ENCODE measurements at places on chromosomes 6 and 20.

DNA sequence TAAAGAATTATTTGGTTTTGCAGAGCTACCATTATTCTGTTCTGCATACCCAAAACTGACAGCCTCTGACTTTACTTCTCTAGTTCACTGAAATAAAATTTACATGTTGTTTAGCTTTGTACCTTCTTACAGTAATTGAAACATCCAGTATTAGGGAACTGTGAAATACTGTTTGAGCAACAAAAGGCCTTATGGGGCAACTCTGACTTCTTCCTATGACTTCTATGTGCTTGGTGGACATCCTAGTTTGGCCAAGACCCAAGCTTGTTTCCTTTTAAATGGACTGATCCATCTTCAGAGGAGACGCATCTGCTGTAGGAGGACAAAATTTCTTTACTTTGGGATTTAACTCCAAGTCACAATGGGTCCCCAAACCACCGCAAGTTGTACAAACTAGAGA, 44.7 kb downstream of the NR2E1 start:
- no peak for DNase-seq

DNA sequence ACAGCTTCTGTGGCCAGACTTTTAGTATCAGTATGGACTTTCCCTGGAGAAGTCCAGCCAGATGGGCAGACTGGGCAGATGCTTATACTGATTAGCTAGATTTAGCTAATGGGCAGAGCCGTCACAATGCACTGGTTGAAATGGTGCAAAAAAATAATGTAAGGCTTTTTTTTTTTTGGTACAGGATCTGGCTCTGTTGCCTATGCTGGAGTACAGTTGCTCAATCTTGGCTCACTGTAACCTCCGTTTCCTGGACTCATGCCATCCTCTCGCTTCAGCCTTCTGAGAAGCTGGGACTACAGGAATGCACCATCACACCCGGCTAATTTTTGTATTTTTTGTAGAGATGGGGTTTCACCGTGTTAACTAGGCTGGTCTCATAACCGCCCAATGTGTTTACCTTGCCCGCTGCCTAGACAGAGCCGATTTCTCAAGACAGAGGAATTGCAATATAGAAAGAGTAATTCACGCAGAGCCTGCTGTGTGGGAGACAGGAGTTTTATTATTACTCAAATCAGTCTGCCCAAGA, 16.4 kb upstream of the KIFC1 start:
- no peak for DNase-seq

GRCh38 chr6:46491201-46491627, at the start of gene RCAN2:
TSS of gene RCAN2 (minus strand) at chr6:46491449.
- no peak for DNase-seq

DNA sequence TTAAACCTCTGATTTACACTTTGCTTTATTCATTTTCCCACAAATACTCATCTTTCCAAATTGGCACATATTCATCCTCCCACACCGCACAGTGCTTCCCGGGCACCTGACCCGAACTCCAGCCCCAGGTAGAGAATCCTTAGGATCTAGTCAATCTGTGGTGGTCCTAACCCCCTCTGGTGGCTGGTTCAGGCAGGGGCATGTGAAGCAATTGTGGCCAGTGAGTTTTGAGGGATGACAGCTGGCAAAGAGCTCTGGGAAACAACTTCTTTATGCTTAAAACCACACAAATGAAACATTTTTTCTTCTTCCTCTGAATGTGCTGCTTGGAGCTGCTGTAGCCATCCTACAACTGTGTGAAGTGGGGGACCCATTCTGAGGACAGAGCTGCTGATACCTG, 54.7 kb downstream of the ELOVL5 start:
- DNase-seq, result no peak

DNA sequence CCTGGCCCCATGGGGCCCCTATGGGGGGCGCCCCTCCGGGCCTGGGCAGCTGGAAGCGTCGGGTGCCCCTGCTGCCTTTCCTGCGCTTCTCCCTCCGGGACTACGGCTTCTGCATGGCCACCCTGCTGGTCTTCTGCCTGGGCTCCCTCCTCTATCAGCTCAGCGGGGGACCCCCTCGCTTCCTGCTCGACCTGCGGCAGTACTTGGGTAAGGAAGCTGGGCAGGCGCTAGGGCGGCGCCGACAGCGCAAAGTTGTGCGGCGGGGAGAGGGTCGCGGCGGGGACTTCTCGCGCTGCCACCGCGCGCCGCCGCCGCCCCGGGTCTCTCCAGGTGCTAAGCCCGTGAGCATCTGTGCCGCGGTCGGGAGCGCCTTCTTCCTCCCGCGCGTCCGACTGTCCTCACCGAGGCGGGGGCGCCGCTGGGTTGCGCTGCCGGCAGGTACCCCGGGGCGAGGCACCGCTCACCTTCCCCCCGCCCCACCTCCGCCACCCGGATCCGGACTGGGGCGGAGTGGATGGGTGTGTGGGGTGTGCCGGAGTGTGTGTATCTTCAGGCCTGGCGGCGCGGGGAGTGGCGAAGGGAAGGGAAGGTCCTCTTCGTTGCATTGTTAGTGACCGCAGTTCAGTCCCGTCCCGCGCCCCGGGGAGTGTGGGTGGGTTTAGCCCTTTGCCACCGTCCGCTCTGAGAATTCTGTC, 788 bp downstream of the UST start:
- DNase-seq, result peak; percentile 20

DNA sequence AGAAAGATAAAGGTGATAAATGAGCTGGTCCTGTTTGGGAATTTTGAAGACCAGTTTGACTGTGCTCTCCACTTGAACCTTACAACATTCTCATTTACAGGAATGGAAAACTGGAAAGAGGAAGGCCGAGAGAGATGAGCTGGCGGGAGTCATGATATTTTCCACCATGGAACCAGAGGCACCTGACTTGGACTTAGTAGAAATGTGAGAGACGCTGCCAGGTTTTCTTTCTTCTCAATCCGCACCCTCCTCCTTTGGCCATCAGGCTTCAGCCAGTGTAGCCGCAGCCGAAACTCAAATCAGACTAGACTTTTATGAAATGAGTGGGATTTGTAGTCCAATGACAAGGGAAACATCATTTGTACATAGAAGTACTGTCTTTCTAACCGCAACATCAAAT, 54.7 kb upstream of the SYNJ2 start:
- no peak for DNase-seq

DNA sequence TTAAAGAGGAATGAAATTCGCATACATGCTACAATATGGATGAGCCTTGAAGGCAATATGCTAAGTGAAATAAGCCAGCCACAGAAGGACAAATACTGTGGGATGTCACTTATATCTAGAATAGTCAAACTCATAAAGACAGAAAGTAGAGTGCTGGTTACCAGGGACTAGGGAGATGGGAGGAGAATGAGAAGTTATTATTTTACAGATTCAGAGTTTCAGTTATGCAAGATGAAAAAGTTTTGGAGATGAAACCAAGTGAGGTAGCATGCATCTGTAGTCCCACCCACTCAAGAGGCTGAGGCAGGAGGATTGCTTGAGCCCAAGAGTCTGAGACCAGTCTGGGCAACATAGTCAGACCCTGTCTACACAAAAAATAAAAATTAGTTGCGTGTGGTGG, 82.5 kb upstream of the ARID1B start:
- DNase-seq, result no peak

GRCh38 chr20:5569021-5569420, 181.2 kb upstream of the SHLD1 start:
- peak; percentile 28 for DNase-seq

DNA sequence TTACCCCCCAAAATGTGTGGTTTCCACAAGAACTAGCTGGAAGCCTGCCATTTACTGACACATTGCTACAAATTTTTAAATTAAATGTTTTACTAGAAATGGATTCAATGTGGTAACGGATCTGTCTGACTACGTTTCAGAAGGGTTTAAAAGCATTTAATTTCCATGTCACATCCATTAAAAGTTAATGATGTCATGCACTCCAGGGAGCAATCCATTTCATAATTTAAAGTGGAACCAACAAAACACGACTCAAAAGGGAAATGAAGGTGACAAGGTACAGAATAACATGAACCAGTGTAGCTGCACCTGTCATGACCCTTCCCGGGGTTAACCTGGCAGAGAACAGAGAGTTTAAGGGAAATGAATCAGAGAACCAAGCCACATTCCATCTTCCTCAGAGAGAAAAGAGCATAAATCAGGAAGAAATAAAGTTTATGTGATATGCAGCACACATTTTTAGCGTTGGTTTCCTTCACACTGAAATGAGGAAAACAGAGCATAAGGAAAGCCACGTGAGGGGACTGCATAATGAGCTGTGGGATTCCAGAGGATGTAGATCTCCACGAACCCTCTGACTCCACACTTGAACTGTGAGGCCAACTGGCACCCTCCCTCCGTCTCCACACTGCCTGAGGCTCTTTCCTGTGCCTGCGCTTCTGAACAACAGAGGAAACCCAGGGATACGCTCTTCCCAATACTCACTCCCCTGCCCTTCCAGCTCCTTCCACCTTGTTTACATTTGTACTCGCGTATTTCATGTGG, 170.3 kb upstream of the AHI1 start:
- DNase-seq, result no peak

DNA sequence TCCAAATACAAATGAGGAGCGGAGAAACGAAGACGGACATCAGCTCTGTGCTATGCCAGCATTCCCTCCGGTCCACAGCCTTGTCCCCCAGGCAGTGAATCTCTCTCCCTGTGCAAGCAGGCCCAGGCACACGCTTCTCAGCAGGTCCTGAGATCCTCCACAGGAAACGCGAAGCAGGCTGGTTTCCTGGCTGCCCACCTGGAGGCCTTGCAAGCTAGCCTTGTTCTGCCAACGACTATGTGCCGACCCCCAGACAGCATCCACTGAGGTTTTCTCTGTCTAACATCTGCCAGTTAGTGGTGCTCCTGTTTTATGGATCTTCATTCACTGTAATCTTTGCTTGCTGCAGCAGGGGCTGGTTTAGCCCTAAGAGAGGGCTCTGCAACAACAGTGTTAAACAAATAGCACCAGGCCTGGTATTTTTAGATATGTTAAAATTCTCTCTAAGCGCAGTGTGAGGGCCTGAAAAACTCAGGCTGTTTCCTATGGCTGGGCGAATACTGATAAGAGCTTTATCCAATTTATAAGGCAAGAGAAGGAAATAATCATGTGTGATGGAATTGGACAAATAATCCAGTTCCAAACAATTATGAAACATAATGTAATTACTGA, 386.0 kb upstream of the ARID1B start:
- DNase-seq, result no peak

- no peak for DNase-seq
Measured at GRCh38 chr6:129786548-129786947, 74.6 kb downstream of the TMEM244 start.

- DNase-seq, result no peak
Measured at GRCh38 chr6:118881440-118882313, 12.3 kb upstream of the ASF1A start.

DNA sequence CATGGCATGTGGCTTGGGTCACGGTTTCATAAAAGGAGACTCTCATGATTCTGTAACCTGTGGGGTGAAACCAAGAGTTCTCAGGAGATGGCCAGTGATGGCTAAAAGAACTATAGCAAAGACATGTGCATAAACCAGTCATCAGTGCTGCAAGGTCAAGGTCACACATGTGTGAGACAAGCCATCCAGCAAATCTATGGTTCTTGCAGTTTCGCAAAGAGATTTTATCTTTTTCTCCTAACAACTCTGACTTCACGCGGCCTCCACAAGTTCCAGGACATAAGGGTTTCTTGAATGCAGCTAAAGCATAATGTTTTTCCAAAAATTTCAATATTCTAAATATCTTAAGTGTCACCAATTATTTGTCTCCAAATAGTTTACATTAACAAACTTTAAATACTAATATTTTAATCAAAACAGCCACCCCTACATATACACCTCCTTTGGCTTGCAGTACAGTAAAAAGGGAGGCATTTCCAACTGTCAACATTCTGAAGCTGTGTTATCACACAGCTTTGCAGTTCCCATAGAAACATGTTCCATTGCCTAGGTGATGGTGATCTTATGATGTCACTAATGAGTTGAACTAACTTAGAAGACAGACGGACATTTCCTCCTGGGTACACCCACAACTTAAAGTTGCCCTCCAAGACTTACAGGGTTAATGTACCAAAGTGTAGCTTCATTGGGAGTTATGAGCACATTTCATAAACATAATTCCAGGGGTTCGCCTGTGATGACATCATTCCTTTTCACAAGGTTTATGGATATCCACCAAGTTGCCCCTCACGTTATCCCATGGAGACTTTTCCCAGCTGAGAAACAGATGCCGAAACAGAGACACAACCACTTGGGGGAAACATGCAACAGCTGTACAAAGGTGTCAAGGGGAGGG, 250.9 kb upstream of the PDE10A start:
- DNase-seq, result no peak

GRCh38 chr6:100479179-100480035, 14.7 kb upstream of the SIM1 start:
- DNase-seq, result no peak

- DNase-seq, result no peak
Measured at GRCh38 chr6:27565839-27566779, 93.2 kb upstream of the ZNF184 start.

DNA sequence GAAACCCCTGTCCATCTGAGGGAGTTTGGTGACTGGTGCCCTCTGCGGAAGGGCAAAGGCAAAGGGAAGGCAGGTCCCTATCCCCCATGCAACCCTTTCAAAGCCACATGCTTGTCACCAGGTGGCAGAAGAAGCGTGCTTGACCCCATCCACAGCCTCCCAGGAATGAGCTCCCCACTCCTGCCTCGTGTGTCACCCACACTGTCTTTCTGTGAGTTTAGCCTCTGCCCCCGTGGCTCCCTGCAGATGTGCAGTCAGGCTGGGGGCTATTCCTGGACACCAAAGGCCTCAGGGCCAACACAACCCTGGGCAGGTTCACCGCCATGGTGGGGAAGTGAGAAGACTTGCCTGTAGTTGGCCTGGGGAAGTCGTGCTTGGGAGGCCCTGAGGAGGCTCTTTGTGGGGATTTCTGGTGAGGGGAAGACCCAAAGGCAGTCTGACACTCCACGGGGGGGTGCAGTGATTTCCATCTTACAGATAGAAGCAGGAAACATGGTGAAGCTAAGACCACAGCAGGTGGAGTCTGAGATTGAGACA, 16.6 kb upstream of the PCMTD2 start:
- DNase-seq, result no peak

GRCh38 chr20:44092551-44093248, 94.3 kb downstream of the JPH2 start:
- DNase-seq, result no peak

GRCh38 chr6:42030585-42031506, 19.5 kb upstream of the TAF8 start:
- DNase-seq, result no peak

DNA sequence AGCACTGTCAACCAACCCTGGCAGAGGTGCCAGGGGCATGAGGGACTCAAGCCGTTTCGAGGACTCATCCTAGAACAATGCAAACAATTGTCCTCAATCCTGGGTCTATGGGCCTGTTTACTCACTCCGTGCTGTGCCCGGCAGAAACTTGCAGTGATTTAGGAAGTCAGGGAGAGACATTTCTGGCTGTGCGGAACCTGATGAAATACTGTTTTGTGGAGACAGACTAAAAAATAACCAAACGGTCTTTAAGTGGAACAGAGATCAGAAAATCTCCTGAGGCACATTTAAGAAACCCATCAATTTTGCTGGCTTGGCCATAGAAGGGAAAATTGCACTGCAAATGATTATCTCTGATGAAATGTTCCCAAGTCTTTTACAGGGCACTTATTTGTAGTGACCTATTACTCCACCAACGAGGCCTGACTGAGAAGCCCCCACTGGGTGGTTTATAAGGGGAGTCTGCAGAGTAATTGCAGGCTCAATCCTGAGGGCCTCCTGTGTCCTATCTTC, 79.8 kb upstream of the KCNK16 start:
- DNase-seq, result no peak

- no peak for DNase-seq
Measured at GRCh38 chr6:136701045-136701444, 91.2 kb downstream of the MAP3K5 start.

GRCh38 chr20:19624221-19624965, 133.7 kb upstream of the RIN2 start:
- DNase-seq, result no peak

Data from activated T-cell treated with anti-CD3 and anti-CD28 coated beads for 24 hours (primary cell).